Kidney capillary endothelial cell (primary cell): ENCODE measurements at places on chromosomes 4 and X.

GRCh38 chr4:140112576-140112975, 41.4 kb downstream of the MAML3 start:
- no peak for DNase-seq

DNA sequence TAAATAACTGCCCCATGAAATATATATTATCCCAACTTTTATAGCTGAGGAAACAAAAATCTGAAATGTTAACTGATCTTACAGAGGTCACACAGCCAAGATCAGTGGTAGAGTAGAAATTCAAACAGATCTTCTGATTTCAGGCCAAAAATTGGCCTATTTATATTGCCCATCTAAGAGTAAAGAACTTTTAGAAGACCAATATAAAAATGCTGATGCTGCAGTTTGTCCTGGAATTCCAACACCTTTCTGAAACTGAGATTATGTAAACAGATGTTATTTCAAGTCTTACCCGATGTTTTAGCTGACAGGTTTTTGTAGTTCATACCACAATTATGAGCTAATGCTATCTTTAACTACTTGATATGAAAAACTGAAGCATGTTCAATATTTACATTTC, 51.1 kb downstream of the SPANXN3 start:
- no peak for DNase-seq

- DNase-seq = peak; percentile 10
Observed at GRCh38 chr4:177485528-177485927, 43.3 kb upstream of the AGA start.

- no peak for DNase-seq
Observed at GRCh38 chr4:188960411-188961093, 821.3 kb downstream of the TRIML1 start.

DNA sequence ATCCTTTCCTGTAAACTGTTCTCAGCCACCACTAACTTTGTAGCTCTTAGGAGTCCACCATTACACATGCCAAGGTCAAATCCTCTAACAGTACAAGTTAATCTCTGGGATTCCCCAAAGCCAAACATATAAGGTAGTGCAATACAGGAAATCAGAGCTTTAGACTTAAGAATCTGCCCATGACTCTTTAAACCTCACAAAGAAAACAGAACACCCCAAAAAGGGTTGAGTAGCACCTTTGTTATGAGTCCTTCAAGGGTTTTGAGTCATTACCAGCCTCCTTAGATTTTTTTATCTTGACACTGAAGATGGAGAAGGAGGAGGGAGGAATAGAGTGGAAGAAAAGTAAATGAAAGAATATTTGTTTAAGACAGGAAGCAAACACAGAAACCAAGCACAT, 243.9 kb upstream of the SPANXN1 start:
- DNase-seq = no peak

GRCh38 chr4:172630280-172630679, 538.3 kb upstream of the GALNT7 start:
- no peak for DNase-seq

DNA sequence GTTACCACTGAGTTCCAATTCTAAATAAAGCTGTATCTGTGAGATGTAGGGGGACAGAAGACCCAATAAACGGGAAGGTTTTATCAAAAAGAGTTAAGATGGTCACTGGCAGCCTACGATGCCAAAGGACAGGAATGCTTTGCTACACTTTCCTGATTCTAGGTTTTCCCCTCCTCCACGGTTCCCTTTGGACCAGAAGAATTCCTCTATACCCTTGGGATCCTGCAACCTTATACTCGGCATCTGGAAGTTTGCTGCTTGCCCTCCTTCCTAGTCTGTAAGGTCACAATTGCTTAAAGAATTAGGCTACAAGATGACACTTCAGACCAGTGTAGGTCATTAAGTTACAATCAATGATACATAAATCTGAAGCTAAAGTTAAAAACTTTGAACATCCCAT, 64.3 kb downstream of the SCML2 start:
- DNase-seq = no peak

DNA sequence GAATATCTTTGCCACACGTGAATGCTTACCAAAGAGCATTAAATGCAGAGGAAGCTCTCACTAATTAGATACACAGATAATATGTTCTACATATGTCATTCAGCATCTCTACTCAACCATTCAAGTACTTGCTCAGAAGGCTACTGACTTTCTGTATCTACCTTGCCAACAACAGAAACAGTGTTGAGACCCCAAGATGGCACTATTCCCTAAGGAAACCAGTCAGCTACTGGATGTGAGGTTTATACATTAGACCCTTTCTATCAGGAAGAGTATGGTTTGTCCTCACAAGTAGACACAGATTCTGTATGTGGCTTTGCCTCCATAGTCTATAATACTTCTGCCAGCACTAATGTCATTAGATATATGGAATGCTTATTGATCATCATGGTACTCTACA, 443.9 kb upstream of the INTU start:
- peak; percentile 1 for DNase-seq

- no peak for DNase-seq
Observed at GRCh38 chr4:38904090-38904666, 36.6 kb downstream of the FAM114A1 start.

DNA sequence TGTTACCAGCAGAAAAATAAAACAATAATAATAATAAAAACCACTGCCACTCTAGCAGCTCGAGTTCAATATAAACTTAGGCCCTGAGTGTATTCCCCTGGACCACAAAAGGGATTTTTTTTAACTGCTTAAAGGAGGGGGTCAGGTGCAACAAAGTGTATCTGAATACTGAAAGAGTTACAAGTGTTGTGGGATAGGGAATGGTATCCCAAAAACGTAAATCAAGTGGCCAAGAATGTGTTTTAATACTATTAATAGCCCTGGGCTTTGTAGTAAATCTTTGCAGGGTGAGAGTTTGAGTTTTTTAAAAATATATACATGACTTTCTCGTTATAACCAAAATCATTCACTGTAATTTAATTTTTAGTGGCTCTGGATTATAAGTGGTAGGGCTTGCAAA, 860.1 kb upstream of the INTU start:
- no peak for DNase-seq

GRCh38 chr4:21954916-21955315, 6.3 kb upstream of the KCNIP4 start:
- no peak for DNase-seq

DNA sequence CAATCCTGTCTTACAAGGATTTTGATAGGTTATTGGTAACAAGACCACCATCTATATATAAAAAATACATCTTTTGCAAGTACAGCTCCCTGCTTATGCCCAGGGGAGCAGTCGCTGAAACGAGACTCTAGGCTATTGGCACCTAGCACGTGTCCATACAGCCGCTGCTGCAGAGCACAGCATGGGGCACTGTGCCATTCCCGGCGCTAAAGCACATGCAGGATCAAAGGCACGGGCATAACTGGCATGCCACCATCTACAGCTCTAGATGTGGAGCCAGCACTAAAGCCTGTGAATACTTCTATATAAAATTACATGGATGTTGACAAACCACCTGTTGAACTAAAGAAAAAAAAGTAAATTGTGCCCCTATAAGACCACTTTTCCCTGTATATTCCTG, 144.8 kb downstream of the COL25A1 start:
- no peak for DNase-seq

DNA sequence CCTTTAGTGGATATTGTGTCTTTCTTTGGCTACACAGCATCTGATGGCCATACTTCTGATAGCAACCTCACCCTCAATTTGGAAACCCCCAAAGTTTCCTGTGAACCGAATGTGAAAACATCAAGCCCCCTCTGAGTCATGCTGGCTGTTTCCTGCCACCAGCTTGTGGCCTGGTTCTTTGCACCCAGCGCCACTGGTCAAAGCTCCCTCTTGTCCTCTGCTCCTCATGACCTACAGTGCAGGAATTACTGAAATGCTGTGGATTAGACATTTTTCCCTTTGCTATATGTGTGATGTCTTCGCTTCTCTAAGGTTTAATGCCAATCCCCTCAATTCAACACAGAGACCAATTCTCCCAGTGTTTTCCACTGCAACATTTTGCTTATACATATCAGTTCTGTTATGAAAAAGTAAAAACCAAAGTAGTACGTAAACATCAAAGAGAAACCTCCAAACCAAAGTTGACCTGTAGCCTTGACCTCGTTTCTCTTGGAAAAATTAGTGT, 224.0 kb upstream of the TENM3 start:
- no peak for DNase-seq

DNA sequence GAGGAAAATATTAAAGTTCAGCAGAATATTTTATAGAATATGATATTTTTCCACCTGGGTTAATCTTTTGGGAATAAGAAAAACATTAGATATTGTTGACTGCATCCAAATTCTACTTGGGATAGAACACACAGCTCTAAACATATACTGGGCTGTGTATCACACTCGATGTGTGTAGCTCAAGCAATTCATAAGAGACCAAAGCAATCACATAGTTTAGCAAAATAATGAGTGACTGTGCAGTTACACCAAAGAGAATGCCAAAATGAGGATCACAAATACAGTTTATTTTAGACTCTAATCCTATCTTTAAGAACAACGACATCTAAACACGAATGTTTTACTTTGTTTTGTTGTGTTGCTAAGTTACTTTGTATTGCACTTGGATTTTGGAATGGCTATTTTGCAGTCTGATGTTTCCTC, 101.2 kb downstream of the CBR4 start:
- no peak for DNase-seq

DNA sequence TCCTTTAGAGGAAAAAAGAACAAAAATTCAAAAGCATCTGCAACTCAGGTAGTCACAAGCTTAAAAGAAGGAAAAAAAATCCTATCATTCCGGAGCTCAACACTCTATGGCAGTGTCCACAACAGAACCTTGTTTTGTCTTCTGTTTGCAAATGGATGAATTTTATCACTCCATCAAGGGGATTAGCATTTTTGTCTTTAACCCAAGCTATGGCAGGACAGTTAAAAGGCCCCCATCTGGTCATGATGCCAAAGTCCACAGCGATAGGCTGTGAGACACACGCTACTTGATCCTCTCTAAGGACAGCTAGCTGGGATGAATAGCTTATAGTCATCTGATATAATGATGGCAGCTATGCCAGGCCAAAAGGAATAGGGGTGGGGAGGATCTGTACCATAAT, 16.6 kb downstream of the AMER1 start:
- DNase-seq = no peak
